ENCODE measurements at places on chromosomes 12 and 14.

GRCh38 chr12:84113666-84114065 is 798.9 kb downstream of the SLC6A15 start:
- DNase-seq, result no peak

DNA sequence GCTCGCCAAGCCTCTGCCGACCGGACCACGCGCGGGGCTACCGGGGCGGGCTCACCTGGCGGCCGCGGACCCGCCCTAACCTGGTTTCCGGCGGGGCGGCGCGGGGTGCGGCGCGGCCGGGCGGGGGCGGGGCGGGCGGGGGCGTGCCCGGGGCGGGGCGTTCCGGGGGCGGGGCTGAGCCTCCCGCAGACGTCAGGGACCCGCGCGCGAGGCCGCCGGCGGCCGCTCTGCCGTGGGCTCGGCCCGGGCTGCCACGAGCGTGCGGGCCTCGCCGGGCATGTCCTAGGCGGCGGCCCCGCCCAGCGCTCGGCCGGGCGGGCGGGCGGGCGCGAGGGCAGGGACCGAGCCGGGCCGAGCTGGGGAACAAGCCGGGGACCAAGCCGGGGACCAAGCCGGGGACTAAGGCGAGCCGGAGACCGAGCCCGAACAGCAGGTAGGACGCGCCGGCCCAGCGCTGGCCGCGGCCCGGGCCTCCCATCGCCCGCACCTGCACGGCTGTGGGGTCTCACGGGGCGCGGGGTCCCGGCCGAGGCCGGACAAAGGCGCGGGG is at the start of gene CEP170B:
Gene CEP170B, plus strand, starts transcription at position 188 of the 550 bp plus-strand sequence. CDS start 3,183 bp downstream, outside the sequence.
- DNase-seq, result no peak

GRCh38 chr12:68434391-68435298 is 102.5 kb upstream of the MDM1 start:
- no peak for DNase-seq

DNA sequence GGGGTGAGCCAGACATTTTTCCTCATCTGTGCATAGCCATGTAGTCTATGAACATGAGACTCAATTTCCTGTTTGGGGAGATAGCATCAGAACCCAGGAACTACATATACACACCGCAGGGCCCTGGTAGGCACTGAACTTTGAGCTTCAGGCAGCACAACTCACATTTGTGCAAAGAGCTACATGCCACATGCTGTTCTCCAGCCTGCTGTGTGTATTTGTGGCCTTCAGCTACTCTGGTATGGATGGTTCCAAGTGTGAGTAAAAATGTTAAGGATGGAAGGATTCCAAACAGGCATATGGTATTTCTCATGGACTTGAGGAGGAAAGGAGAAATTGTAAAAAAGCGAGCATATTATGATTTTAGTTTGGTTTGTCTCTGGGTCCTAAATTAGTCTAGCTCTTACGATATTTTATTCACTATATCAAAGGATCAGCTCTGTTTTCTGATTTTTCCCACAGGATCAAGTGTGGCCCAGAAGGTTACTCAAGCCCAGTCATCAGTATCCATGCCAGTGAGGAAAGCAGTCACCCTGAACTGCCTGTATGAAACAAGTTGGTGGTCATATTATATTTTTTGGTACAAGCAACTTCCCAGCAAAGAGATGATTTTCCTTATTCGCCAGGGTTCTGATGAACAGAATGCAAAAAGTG is 422.4 kb upstream of the OR4E1 start:
- no peak for DNase-seq

GRCh38 chr12:116916714-116917114 is 6.0 kb downstream of the FBXW8 start:
- peak; percentile 20 for DNase-seq

GRCh38 chr12:126811391-126811790 is 1455.6 kb upstream of the TMEM132C start:
- no peak for DNase-seq

DNA sequence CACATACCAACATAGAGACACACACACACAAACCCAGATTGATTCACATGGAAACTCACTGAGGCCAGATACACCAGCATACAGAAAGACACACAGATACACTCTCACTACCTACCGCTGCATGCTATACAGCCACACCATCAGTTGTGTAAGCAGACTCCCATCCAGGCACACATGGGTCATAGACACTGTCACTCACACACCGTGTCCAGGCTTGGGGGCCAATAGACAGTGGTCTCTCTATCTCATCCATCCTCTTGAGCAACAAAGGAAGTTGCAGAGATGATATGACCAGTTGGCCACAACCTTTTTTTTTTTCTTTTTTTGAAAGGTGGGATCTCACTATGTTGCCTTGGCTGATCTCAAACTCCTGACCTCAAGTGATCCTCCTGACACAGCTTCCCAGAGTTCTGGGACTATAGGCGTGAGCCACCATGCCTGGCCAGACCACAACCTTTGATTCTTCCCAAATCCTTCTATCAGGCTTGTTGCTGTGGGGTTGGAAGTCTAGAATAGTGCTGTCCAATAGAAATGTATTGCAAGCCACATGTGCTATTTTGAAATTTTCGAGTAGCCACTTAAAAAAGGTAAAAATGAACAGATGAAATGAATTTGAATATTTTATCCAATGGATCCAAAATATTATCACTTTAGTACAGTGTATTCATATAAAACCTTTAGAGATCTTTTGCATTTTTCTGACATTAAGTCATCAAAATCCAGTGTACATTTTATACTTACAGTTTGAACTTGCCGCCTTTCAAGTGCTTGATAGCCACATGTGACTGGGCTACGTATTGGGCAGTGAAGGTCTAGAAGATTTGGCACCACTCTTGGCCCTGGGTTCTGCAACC is 7.4 kb downstream of the LRP1-AS start:
- DNase-seq, result no peak
